Kidney epithelial cell (primary cell): ENCODE measurements at places on chromosomes 11 and 22. TPM values are rescaled to one million over a fixed set of nuclear protein-coding genes. Genes with fewer than 3 reads are reported as not detected.

KRTAP5-7 gene
- not detected in 2 replicates for total RNA-seq

ASCL2 gene
- 0.21 TPM in 1 of 2 replicates, not detected in the other for total RNA-seq

OR52H1 gene
- 0.75 TPM in 1 of 2 replicates, not detected in the other for total RNA-seq

C11orf42 gene
- total RNA-seq, result not detected in 2 replicates

APOA4 gene
- total RNA-seq, result not detected in 2 replicates

MUC2 gene
- total RNA-seq, result not detected in 2 replicates

CDCA5 gene
- total RNA-seq, result 4.9 and 6.9 TPM in 2 replicates

RAC2 gene
- 24.0 and 26.6 TPM in 2 replicates for total RNA-seq

TOLLIP gene
- 55.3 and 68.0 TPM in 2 replicates for total RNA-seq

CNGA4 gene
- total RNA-seq, result 0.14 and 0.54 TPM in 2 replicates

JAML gene
- 2.5 TPM in 1 of 2 replicates, not detected in the other for total RNA-seq

C11orf65 gene
- 0.25 and 0.75 TPM in 2 replicates for total RNA-seq

KCTD21 gene
- total RNA-seq, result 9.7 and 17.6 TPM in 2 replicates

PLEKHB1 gene
- 3.5 and 7.1 TPM in 2 replicates for total RNA-seq

IFITM1 gene
- 38.2 and 42.4 TPM in 2 replicates for total RNA-seq

USP35 gene
- total RNA-seq, result 6.6 and 8.4 TPM in 2 replicates

CD81 gene
- 216 and 263 TPM in 2 replicates for total RNA-seq

OR51I1 gene
- total RNA-seq, result not detected in 2 replicates

SERPING1 gene
- total RNA-seq, result 18.2 and 21.6 TPM in 2 replicates

NXPE2 gene
- not detected in 2 replicates for total RNA-seq

TRIM29 gene
- total RNA-seq, result 0.29 and 0.41 TPM in 2 replicates

JRKL gene
- 8.8 and 9.5 TPM in 2 replicates for total RNA-seq

KCNK4 gene
- not detected in 2 replicates for total RNA-seq

SVIP gene
- 9.2 and 14.8 TPM in 2 replicates for total RNA-seq

MIOX gene
- 0.68 and 1.8 TPM in 2 replicates for total RNA-seq

FREY1 gene
- total RNA-seq, result not detected in 2 replicates

ADAMTS8 gene
- not detected in 2 replicates for total RNA-seq

OR51B2 gene
- not detected in 2 replicates for total RNA-seq

YWHAH gene
- 163 and 183 TPM in 2 replicates for total RNA-seq

SPI1 gene
- 0.14 TPM in 1 of 2 replicates, not detected in the other for total RNA-seq

TMX2 gene
- 74.0 and 79.8 TPM in 2 replicates for total RNA-seq

C11orf87 gene
- total RNA-seq, result not detected in 2 replicates

ADORA2A gene
- total RNA-seq, result 0.21 and 0.46 TPM in 2 replicates

CSRP3 gene
- total RNA-seq, result not detected in 2 replicates

BRMS1 gene
- total RNA-seq, result 84.9 and 86.5 TPM in 2 replicates

ZW10 gene
- total RNA-seq, result 19.0 and 25.2 TPM in 2 replicates

OR56A4 gene
- total RNA-seq, result not detected in 2 replicates

OR6A2 gene
- total RNA-seq, result not detected in 2 replicates
